ENCODE measurements at places on chromosomes 2 and 18.
A peak's percentile ranks its signal among the peaks of the same experiment; 100 is the strongest.

GRCh38 chr2:33068261-33068660, 121.5 kb downstream of the LTBP1 start:
- no peak for DNase-seq

DNA sequence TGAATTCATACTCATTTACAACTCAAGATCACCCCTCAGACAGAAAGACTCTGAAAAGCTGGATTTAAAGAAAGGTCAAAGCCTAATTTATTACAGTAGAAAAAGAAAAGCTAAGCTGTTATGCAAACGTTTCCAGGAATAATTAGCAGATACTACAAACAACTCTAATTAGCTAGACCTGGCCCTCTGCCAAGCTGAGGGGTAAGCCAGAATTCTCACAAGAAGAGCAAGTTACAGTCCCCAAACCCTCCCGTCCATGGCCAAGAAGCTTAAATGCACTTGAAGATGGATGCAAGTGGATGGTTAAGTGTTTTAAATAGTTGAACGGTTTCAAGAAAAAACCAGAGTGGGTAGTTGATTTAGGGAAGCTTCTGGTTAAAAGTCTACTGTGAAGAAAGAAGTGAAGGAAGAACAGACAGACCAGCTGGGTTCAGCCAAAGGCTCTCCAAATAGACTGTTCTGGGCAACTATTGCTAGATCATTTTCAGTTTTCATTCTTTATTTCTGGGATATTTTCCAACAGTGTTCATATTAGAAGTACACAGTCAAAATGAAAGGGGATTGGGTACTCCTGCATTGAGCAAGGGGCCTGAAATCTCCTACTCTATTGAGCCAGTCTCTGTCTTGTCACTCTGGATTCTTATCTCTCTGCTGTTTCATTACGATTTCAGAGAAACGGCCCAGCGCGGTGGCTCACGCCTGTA, 4.8 kb downstream of the LMAN2L start:
- DNase-seq = peak; percentile 89

DNA sequence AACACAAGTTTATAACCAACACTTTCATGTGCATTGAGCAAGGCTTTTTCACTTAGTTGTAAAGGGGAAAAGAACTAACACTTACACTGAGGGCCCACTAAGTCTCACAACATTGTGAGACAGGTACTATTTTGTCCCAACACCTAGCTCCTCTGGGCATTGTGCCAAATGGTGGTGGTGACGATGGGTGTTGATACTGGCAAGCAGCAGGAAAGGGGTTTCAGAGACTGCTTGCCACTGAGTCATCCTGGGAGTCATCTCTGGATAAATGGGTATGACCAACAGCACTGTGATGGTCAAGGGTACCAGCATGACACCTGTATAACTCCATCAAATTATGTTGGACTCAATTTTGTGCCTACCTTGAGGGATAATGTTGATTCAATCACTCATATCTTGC, 138.8 kb upstream of the ITGA6 start:
- DNase-seq = peak; percentile 25

GRCh38 chr2:69043736-69044400, 30.9 kb downstream of the ANTXR1 start:
- DNase-seq = no peak

- DNase-seq = no peak
Measured at GRCh38 chr2:26738481-26738880, 25.6 kb upstream of the SLC35F6 start.

- no peak for DNase-seq
Measured at GRCh38 chr2:225011585-225011984, 30.7 kb downstream of the DOCK10 start.

- DNase-seq = no peak
Measured at GRCh38 chr2:151374436-151374835, 17.0 kb downstream of the TNFAIP6 start.

DNA sequence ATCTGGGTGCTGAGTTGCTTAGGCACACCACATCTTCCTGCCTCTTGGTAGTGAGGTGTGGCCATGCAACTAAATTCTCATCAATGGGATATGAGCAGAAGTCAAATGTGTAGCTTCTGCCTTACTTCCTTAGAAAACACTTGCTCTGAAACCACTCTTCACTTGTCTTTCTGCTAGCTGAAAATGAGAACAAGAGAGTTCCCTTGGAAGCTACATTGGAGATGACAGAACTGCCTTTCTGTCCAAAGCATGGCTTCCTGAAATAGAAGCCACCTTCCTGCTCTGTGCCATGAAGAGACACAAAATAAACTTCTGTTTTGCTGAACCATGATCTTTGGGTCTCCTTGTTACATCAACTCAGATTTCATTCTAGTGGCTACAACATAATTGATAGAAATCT, 659.9 kb downstream of the IRS1 start:
- no peak for DNase-seq

DNA sequence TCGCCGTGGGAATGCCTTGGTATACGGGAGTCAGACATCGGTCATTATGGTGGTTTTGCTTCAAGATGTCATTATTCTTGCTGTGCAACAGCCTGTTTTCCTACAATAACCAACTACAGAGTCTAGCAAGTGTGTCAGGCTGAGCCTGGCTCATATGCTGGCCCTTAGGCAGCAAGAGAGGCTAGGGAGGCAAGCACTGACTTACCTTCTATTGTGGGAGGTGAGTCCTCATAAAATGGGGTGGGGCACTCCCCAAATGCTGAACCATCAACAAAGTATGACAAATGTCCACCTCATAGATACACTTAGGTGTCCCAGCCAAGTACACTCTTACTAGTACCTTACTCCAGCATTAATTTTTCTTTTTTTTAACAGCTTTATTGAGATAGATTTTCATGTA, 77.0 kb upstream of the ATL2 start:
- DNase-seq = no peak

GRCh38 chr2:235216901-235217300, 265.1 kb downstream of the SH3BP4 start:
- no peak for DNase-seq

DNA sequence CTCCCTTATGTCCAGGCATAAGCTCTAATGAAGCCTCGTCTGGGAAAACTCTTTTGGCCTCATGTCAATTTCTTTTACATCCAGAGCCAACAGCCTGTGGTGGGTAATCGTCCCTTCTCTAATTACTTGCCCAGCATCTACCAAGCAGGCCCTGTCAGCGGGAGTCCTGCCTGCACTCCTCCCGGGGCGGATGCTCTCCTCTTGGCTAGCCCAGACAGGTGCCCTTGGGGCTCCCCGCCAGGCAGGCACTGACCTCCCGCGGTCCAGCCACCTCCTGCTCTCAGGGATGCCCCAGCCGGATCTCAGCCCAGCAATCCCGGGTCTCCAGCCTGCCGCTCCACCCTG, 74.2 kb downstream of the NCAPH start:
- DNase-seq = peak; percentile 31

- no peak for DNase-seq
Measured at GRCh38 chr2:54680397-54681041, 42.9 kb upstream of the EML6 start.

DNA sequence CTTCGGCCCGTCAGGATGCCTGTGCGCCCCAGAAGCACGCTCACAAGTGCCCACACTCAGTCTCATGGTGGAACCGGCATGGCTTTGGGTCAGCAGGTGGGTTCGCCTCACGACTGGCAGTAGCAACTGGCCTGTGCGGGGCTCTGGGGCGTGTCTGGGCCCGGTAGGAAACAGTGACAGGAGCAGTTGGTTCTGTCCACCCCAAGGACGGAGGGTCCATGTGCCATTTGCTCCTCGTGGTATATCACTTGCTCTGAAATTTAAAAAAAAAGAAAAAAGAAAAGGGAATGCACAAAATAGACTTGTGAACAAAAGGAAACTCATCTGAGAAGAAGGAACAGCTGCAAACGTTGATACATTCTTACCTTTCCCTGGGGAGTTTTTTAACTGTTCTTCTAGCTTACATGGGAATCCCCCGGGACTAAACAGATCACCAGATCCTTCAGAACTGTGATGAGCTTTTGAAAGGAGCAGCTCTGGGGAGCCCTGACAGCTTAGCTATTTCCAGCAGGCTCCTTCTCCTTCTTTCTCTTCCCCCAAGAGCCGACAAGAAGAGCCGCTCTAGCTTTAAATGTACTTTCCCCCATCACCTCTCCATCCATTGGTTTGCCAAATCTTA, 42.8 kb downstream of the TRAPPC12 start:
- no peak for DNase-seq

DNA sequence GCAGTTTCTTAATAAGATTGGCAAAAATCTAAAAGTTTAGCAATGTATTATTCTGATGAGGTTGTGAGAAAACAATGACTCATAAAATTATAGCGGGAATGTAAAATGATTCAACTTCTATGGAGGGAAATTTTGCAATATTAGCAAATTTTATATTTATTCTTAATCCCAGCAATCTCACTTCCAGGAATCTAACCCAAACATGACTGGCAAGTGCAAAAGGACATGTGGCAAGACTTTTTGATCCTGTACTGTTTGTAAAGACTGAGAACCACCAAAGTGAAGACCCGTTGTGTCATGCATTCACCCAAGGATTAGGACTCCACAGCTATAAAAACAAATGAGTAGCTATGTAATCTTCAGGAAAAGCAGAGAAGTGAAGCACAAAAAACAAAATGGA, 234.8 kb upstream of the KYNU start:
- DNase-seq = no peak

GRCh38 chr18:413233-413632, 87.3 kb downstream of the COLEC12 start:
- DNase-seq = no peak

DNA sequence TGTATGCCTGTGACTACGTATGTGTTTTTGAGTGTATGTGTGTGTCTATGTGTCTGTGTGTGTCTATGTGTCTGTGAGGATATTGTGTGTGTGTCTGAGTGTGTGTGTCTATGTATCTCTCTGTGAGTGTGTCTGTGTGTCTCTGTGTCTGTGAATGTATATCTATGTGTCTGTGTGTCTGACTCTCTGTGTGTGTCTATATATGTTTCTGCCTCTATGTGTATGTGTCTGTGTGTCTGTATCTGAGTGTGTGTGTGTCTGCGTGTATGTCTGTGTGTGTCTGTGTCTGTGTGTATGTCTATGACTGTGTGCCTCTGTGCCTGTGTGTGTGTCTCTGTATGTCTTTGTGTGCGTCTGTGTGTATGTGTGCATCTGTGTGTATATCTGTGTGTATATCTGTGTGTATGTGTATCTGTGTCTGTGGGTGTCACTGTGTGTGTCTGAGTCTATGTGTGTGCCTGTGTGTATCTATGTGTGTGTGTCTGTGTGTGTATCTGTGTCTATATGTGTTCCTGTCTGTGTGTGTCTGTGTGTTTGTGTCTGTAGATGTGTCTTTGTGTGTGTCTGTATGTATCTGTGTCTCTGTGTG, 172.7 kb downstream of the MYCN start:
- no peak for DNase-seq

GRCh38 chr2:121596221-121597080, 52.8 kb downstream of the CLASP1 start:
- no peak for DNase-seq

DNA sequence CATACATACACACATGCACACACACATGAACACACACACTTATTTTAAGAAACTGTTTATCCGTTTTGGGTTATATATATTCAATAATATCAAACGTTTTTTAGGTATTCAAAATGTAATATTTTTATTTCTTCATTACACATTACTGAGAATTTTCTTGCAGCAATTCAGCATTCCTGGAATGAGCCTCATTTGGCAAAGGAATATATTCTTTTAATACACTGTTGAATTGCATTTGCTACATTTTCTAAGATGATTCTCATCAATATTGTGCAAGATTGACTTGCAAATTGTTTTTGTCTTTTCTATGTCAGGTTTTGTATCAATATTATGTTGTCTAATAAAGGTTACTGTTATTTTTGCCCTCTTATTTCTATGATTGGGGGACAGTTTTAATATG, 276.1 kb upstream of the CYP26B1 start:
- DNase-seq = no peak

GRCh38 chr2:162090109-162090508, 16.1 kb upstream of the DPP4 start:
- no peak for DNase-seq

- DNase-seq = peak; percentile 58
Measured at GRCh38 chr18:37403100-37403781, 162.4 kb downstream of the CELF4 start.

GRCh38 chr2:160006475-160006874, 55.9 kb downstream of the PLA2R1 start:
- no peak for DNase-seq

GRCh38 chr18:24021505-24021904, 7.0 kb downstream of the TTC39C start:
- no peak for DNase-seq

GRCh38 chr2:227098162-227098515, 65.9 kb downstream of the COL4A4 start:
- DNase-seq = no peak

- DNase-seq = no peak
Measured at GRCh38 chr2:9844036-9844483, 786 bp downstream of the TAF1B start.

- DNase-seq = no peak
Measured at GRCh38 chr18:28802546-28802945, 625.6 kb upstream of the CDH2 start.

DNA sequence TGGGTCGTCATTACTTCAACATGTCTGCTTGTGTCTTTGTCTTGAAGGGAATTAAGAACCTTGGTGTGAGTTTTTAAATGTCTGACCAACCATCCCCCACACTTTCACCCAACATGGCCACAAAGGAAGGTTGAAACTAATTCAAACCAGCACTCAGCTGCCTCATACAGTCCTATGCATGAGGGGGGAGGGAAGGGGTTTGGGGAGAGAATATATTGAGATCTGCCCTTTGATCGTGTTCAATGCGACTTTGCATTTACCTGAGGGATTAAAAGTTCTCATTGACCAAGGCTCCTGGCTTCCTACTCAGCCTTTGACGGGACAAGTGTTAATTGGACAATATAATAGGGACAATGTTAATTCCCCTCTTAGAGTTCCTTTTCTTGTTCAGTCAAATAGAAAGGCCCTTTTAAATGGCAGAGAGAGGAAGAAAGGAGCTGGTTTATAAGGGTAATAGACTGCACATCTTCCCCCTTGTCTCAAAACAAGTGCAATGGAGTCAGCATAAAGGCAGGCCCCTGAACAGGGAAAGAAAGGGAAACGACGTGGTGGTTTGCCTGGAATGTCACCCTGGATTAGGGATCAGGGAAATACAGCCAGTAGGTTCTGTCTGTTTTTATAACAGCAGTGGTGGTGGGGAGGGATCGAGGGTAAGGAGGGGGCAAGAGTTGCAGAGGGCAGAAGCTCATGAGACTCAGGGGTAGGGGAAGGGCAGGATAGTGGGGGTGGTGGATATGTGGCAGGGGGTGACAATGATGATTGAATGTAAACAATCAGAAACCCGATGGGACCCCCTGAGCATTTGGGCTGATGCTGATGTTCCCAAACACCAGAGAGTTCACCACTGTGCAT, 198.7 kb downstream of the MYCN start:
- no peak for DNase-seq
